ENCODE measurements at places on chromosomes 12 and 14. TPM values are rescaled to one million over a fixed set of nuclear protein-coding genes. Genes with fewer than 3 reads are reported as not detected.

- DNase-seq: no peak
- no peak overlapping the region for H3K4me3 ChIP-seq
- H3K27me3 ChIP-seq: no peaks in the 10 kb centered on the region
- no peaks in the 10 kb centered on the region for H3K4me1 ChIP-seq
Observed at GRCh38 chr14:68888025-68888850, 90.9 kb downstream of the ACTN1 start.

DNA sequence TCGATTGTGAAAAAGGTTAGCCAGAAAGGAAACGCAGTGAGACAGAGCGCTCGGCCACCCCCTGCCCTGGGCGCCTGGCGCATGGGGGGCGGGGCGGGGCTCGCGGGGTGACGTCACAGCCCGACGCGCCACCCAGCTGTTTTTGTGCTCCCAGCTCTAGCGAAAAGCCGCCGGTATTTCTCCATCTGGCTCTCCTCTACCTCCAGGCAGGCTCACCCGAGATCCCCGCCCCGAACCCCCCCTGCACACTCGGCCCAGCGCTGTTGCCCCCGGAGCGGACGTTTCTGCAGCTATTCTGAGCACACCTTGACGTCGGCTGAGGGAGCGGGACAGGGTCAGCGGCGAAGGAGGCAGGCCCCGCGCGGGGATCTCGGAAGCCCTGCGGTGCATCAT, at the start of gene GABARAPL1:
GABARAPL1 (plus strand) TSS at position 139 of the 393 bp plus-strand sequence; CDS start at position 392, 253 bp downstream.
- H3K4me3 ChIP-seq: peak within 1 kb of the TSS; percentile 88

DNA sequence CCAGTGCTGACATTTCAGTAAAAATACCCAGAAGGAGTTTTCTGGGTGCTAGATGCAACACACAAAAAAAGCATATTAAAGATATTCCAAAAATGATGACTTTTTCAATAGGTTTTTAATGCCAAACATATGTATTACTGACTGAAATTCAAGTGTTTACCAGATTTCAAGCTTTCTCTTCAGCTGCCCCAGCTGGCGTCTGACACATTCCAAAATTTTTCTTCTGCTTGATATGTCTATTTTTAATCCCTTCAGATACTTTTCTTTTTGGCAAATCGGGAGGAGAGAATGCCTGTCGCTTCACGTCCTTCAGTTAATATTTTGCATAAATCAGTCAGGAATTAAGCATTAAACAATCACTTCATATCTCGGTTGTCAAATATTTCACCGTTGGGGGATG, 7.1 kb upstream of the CCDC60 start:
- no peak for DNase-seq
- H3K4me3 ChIP-seq: no peak overlapping the region
- no peak overlapping the region for H3K27ac ChIP-seq
- no peaks in the 10 kb centered on the region for H3K4me1 ChIP-seq
- no peaks in the 10 kb centered on the region for H3K36me3 ChIP-seq

GRCh38 chr14:22532345-22533056, 56.5 kb downstream of the DAD1 start:
- peaks cover 91% of the 10 kb centered on the region for H3K36me3 ChIP-seq
- peaks cover 90% of the 10 kb centered on the region for H3K4me1 ChIP-seq
- H3K27me3 ChIP-seq: no peaks in the 10 kb centered on the region
- H3K4me3 ChIP-seq: peak overlapping the region; percentile 73
- DNase-seq: no peak

DNA sequence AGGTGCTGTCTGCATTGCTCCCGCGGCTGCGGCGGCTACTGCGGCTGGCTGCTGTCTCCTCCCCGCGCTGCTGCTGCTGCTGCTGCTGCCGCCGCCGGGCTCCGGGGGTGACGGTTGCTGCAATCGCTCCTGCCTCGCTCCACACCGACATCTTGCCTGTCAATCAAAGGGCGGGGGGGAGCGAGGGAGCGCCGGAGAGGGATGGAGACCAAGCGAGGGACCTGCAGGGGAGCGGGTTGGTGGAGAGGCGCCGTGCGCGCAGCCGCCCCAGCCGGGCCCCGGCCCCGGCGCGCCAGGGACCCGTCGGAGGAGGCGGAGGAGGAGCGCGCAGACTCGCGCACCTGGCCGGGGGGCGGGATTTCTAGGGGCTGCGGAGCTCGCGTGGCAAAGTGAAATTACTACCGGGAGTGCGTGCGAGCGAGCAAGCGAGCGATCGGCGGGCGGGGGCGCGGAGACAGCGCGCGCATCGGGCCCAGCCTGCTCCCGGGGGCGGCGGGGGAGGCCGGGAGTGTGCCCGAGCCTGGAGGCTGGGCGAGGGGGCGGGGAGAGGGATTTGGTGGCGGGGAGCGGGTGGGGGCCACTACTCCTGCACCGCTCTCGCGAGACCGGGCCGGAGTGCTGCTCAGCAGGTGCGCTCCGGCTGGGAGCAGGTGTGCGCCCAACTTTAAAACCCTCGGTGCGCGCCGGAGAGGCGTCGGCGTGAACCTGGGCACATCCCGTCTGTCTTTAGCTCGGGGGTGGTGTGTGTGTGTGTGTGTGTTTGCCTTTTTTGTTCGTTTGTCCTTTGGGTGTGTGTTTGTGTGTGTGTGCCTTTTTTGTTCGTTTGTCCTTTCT, at the start of gene KSR2:
KSR2 (minus strand) TSS at position 165 of the 834 bp plus-strand sequence. CDS start 735 bp downstream, outside the sequence.
- peaks cover 2% of the 10 kb centered on the region for H3K36me3 ChIP-seq
- peak; percentile 57 for DNase-seq
- H3K4me1 ChIP-seq: peaks cover 8% of the 10 kb centered on the region
- H3K4me3 ChIP-seq: peak within 1 kb of the TSS; percentile 71
- H3K27me3 ChIP-seq: peaks cover 62% of the 10 kb centered on the region

DNA sequence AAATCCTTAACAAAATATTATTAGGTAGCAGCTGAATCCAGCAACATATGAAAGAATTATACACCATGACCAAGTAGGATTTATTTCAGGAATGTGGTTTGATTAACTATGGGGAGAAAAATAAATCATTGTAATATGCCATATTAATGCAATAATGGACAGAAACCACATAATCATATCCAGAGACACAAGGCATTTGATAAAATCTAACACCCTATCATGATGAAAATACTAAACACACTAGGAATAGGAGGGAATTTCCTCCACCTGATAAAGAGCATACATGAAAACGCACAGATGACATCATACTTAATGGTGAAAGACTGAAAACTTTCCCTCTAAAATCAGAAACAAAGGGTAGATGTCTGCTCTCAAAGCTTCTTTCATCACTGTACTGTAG, 238.9 kb downstream of the PHLDA1 start:
- no peak overlapping the region for H3K4me3 ChIP-seq
- peaks cover 12% of the 10 kb centered on the region for H3K4me1 ChIP-seq
- no peak for DNase-seq
- H3K27me3 ChIP-seq: peaks cover 23% of the 10 kb centered on the region
- no peak overlapping the region for H3K27ac ChIP-seq
- peaks cover 1% of the 10 kb centered on the region for H3K36me3 ChIP-seq

GRCh38 chr14:44565968-44566367, 58.9 kb upstream of the FSCB start:
- DNase-seq: no peak
- no peak overlapping the region for H3K27ac ChIP-seq
- no peaks in the 10 kb centered on the region for H3K27me3 ChIP-seq

- no peak overlapping the region for H3K27ac ChIP-seq
- DNase-seq: no peak
- peaks cover 8% of the 10 kb centered on the region for H3K27me3 ChIP-seq
Observed at GRCh38 chr14:100679707-100680438, 46.8 kb upstream of the DLK1 start.

GRCh38 chr12:60194678-60195077, 598.8 kb downstream of the SLC16A7 start:
- no peaks in the 10 kb centered on the region for H3K27me3 ChIP-seq
- H3K4me3 ChIP-seq: no peak overlapping the region
- no peak for DNase-seq
- H3K27ac ChIP-seq: no peak overlapping the region
- no peaks in the 10 kb centered on the region for H3K4me1 ChIP-seq

DNA sequence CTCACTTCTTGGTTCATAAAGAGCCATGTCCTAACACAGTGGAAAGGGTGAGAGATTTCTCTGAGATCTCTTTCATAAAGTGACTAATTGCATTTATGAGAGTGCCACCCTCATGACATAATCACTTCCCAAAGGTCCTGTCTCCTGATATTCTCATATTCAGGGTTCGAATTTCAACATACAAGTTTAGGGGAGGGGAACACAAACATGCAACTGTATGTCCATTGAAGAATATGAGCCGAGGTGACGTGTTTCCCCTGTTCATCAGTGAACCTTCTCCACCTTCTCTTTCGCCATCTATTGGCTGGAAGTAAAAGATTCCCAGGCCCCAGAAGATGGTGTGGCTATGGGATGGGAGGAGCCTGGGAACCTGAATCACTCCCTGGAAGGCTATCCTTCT, 354.2 kb upstream of the ATP2B1 start:
- no peaks in the 10 kb centered on the region for H3K27me3 ChIP-seq
- H3K36me3 ChIP-seq: no peaks in the 10 kb centered on the region
- H3K27ac ChIP-seq: no peak overlapping the region
- no peak overlapping the region for H3K4me3 ChIP-seq

DNA sequence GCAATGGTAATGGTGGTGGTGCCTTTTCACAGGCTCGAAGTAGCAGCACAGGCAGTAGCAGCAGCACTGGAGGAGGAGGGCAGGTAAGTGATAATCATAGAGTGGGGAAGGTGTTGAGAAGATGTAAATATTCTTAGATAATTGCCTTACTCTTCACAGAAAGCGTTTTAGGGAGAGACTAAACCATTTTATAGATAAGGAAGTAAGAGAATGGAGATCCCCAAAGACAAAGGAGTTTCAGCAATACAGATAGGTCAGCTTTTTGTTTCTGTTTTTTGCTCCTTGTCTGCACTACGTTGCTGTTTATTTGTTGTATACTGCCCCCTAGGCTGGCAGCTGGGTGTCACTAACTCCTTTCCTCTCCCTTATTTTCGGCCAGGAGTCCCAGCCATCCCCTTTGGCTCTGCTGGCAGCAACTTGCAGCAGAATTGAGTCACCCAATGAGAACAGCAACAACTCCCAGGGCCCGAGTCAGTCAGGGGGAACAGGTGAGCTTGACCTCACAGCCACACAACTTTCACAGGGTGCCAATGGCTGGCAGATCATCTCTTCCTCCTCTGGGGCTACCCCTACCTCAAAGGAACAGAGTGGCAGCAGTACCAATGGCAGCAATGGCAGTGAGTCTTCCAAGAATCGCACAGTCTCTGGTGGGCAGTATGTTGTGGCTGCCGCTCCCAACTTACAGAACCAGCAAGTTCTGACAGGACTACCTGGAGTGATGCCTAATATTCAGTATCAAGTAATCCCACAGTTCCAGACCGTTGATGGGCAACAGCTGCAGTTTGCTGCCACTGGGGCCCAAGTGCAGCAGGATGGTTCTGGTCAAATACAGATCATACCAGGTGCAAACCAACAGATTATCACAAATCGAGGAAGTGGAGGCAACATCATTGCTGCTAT, 2.0 kb downstream of the SP1 start:
- H3K4me1 ChIP-seq: peaks cover 47% of the 10 kb centered on the region
- H3K27me3 ChIP-seq: no peaks in the 10 kb centered on the region
- peak overlapping the region; percentile 87 for H3K4me3 ChIP-seq
- peak overlapping the region; percentile 87 for H3K27ac ChIP-seq
- DNase-seq: peak; percentile 76
- H3K36me3 ChIP-seq: peaks cover 35% of the 10 kb centered on the region

- no peak for DNase-seq
- no peak overlapping the region for H3K27ac ChIP-seq
- H3K4me3 ChIP-seq: no peak overlapping the region
- H3K27me3 ChIP-seq: no peaks in the 10 kb centered on the region
- H3K4me1 ChIP-seq: no peaks in the 10 kb centered on the region
Observed at GRCh38 chr14:104889375-104889757, 24.3 kb downstream of the CEP170B start.

Gene TMEM260
- 13.0 TPM for total RNA-seq

Gene ANKS1B
- total RNA-seq: 1.1 TPM

Gene TNFAIP2
- 2.1 TPM for total RNA-seq

Gene LHX5
- not detected for total RNA-seq

Gene RND1
- 2.7 TPM for total RNA-seq

Gene LRFN5
- total RNA-seq: not detected

Gene DACT1
- not detected for total RNA-seq
